ENCODE measurements at places on chromosomes 4 and X.

DNA sequence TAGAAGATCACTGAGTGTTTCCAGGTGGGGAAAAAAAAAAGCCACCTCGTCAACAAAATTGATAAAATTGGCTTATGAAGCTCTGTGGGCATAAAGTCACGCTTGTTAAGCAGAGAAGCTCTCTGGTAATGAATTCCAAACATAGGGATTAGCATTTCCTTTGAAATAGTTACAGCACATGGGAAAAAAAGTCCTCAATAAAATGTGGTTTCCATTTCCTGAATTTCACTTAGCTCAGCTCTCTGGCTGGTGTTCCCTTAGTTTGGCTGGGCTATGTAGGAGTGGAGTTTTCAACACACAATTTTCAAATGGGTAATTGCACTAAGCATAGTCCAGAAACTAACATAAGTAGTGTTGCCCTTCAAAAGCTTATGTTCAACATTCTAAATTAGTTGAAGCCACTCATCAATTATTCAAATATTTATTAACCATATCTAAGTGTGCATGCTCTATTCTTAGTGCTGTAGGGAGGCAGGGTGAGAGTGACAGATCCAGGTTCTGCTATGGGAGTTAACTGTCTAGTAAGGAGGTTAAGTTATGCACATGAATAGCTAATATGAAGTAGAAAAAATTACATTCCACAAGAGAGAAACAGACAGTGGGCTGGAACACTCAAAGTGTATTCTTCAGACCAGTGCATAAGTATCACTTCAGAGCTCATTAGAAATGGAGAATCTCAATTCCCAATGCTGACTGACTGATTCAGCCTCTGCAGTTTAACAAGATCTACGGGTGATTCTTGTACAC lies 445.7 kb downstream of the SMARCA1 start:
- DNase-seq = no peak

DNA sequence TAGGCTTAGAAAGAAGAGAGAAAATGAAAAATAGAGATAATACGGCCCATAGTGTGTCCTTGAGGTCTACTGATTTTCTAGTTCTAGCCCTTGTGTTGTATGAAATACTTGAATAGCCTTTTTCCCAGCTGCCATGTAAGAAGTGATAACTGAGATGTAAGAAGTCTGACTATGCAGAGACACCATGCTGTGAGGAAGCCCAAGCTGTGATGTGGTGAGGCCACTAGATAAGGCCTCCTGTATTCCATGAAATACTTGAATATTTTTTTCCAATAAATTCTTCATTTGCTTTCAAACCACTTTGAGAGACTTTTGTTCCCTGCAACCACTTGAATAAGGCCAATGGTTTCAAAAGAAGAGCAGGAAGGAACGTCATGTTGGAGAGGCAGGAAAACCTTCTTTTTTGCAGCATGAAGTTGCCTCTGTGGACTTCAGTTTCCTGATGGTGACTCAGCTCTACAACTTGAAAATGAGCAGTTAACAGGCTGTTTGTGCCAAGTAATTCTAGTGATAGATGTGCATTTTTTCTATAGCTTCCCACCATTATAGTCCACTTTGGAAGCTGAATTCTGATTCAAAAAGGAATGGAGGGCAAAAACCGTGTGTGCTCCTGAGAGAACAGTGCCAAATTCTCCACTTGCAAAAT lies 25.5 kb upstream of the FAM9C start:
- no peak for DNase-seq

DNA sequence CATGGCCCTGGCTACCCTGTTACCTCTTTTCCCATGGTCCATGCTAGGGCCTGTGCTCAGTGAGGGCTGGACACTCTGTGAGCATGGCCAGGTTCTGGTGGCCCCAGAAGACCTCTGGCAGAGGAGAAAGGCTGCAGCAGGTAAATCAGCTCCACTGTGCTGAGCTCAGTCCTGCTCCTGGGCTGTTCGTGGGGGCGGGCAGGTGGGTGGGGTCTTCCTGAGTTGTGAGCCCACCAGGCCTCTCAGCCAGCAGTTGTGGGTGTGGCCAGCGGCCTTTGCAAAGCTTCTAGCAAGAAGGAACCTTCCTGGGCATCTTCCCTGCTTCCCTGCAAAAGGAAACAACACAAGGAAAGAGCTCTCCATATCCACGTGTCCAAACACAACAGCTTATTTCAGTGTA lies 85.3 kb upstream of the STX18 start:
- no peak for DNase-seq

GRCh38 chrX:147884958-147885357 lies 26.8 kb upstream of the FMR1 start:
- DNase-seq = no peak

GRCh38 chrX:2629316-2630007 lies 61.6 kb upstream of the CD99 start:
- DNase-seq = no peak

DNA sequence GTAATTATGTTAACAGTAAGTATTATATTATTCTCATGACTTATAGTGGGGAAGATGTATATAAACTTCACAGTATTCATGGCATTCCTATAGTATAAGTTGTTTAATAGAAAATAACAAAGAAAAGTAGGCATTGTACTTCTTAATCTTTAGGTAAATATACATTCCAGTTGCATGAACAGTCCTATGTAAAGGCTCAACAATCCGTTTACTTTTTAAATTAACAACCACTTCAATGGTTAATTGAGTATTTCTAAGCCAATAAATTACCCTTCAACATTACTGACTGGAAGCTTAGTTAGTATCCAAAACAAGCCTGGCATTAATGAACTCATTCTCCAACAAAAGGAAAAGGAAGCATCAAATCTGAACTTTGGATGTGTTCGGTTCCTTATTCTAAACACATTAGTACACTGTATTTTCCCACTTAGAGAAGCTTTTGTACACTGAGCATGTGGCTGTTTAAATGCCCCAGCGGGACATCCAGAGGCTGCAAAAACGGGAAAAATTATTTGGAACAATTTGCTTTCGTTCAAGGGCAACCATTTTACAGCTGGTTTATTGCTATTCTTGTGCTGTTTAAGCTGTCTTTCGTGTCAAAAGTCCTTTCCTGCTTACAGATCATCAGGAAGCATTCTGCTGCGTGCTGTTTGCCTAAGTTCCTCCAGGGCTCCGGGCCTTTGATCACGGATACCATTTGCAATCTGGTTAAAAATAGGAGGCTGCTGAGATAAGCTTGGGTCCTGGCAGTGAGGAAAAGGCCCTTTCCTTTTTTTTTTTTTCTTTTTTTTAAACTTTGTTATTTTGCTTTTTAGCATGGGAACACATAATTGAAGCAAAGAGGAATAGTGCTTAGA lies 460.3 kb downstream of the SPRY1 start:
- no peak for DNase-seq

GRCh38 chrX:148426467-148426866 lies 74.0 kb upstream of the AFF2 start:
- DNase-seq = no peak
